Cardiac muscle cell (in vitro differentiated cells and primary cell): ENCODE measurements at places on chromosomes 4 and X. TPM values are rescaled to one million over a fixed set of nuclear protein-coding genes. Genes with fewer than 3 reads are reported as not detected.

- DNase-seq = no peak
These were observed 246.7 kb downstream of the GPAT3 start for GRCh38 chr4:83782591-83782990.

DNA sequence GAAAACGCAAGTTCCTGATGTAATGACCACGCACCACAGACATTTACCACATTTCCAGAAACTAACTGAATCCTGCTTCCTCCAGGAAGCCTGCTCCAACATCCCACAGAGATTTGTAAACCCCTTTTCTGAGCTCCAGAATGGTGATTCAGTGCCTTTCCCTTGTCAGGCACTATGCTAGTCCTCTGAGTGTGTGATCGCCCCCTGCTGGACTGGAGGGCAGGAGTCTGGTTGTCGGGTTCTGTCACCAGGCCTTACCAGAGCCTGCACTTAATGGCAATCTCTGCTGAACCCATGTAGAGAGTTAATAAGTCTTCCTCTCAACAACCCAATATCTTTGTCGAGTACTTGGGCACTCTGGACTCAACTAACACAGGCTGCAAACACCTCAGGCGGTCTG, 14.5 kb upstream of the KDM5C start:
- DNase-seq = no peak

- DNase-seq = peak; percentile 13
These were observed 359.3 kb upstream of the GALNT7 start for GRCh38 chr4:172809319-172809718.

DNA sequence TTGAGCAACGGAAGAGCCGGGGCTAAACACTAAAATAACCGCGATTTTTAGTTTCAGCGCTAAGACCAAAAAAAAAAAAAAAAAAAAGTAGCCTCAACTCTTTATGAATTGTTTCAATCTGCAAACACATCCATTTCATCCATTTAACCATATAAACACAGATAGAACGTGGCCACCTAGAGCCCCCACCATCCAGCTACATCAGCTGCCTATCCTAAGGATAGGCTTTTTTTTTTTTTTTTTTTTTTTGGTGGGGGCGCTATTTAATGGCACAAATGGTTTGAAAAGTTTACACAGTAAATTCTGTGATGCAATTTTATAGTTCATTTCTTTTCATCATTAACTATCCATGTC, 492 bp upstream of the HDAC8 start:
- DNase-seq = no peak

- DNase-seq = no peak
These were observed 33.0 kb downstream of the PLAC1 start for GRCh38 chrX:134625315-134625718.

DNA sequence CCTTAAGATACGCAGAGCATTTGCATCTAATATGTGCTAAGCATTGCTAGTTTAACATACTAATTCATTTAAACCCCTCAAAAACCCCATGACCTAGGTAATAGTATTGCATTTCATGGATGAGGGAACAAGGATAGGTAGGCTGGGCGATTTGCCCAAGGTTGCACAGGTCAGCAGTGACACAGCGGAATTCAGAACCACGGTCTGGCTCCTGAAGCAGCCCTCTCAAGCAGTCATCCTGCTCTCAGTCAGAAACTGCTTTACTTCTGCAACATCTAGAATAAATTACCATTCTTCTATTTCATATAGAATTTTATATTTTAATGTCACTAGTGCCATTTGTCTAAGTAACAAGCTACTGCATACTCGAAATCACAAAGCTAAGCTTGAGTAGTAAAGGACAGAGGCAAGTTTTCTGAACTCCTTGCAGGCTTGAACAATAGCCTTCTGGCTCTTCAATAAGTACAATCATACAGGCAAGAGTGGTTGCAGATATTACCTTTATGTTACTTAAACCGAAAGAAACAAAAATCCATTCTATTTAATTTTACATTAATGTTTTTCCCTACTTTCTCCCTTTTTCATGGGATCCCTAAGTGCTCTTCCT, 555 bp upstream of the SPP1 start:
- DNase-seq = peak; percentile 27

GRCh38 chr4:159052315-159052714, 50.6 kb upstream of the RAPGEF2 start:
- no peak for DNase-seq

- no peak for DNase-seq
These were observed 509.9 kb upstream of the ZFP42 start for GRCh38 chr4:187485676-187486075.

- no peak for DNase-seq
These were observed 159.3 kb downstream of the PALLD start for GRCh38 chr4:168656055-168656660.

DNA sequence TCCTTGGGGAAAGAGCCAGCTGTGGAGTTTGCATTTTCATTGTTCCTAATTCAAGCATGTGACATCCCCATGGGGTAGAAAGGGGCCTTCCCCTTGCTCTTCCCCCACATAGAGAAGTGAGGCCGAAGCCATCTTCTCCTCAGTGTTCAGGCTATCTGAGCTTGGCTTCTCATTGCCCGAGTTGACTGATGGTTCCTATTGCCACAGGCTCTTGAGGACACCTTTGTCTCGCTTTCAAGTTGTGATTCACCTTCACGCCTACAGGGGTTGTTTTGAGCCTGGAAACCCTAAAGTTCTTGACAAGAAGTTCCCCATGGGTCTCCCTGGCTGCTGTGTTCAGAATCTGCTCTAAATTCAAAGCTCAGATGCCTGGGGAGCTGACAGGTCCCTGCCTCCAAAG, 25.0 kb downstream of the CCNQ start:
- DNase-seq = no peak

GRCh38 chr4:147220833-147221232, 260.1 kb upstream of the EDNRA start:
- no peak for DNase-seq

DNA sequence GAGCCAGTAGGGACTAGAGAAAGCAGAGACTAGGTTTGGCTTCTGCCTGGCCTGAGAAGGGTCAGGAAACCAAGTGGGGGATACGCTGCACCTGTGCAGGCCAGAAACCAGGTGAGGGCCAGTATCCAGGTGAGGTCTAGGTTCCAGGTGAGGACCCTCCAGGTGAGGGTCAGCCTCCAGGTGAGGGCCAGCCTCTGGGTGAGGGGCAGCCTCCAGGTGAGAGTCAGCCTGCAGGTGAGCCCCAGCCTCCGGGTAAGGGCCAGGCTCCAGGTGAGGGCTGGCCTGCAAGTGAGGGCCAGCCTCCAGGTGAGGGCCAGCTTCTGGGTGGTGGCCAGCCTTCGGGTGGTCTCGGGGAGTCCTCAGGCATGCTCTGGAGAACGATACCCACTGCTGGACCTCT, 238.8 kb downstream of the USP46 start:
- DNase-seq = no peak

- DNase-seq = no peak
These were observed 29.3 kb upstream of the ABCG2 start for GRCh38 chr4:88187766-88188165.

- peak; percentile 30 for DNase-seq
These were observed 128.6 kb upstream of the NPY2R start for GRCh38 chr4:155079871-155080270.

- DNase-seq = no peak
These were observed 4.9 kb downstream of the ZNF275 start for GRCh38 chrX:153338836-153339235.

DNA sequence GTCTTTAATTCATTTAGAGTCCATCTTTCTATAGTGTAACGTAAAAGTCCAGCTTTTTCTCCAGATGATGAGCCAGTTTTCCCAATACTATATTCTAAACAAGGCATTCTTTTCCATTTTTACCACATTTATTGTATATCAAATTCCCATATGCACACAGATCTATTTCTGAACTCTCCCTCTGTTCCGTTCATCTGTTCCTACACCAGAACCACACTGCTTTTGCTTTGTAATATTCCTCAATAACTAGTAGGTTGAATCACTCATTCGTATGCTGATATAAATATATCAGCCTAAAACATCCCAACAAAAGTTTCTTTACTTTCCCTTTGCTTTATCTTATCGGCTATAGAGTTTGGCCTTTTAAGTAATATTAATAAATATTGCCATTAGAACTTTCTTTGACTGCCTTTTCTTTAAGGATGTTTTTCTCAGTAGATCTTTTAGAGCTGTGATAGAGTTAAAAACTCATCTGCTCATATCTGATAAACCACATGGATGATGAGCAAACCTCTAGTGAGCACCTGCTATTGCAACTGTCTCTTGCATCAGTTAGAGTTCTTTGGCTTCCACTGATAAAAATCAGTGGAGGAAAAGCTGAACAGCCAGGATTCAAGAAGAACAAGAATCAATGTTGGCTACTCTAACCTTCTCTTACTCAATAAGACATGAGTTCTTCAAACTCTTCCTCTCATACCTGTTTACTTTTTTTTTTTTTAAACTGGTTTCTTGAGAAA, 13.1 kb upstream of the RPL34 start:
- no peak for DNase-seq

GRCh38 chrX:79623098-79623762, 256.1 kb upstream of the ITM2A start:
- DNase-seq = no peak

DNA sequence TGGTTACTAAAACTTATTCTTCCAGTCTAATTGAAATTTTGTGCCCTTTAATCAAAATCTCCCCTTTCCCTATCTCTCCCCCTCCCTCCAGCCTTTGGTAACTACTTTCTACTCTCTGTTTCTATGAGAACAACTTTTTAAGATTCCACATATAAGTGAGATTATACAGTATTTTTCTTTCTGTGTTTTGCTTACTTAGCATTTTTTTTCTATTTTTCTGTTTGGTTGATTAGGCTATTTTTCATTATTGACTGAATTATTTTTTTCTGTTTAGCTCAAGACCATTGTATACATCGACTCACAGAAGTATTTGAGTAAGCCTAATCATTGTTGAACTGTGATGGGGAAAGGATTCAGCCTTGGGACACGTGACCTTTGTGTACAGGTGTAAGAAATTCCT, 116.4 kb downstream of the PHEX start:
- no peak for DNase-seq

DNA sequence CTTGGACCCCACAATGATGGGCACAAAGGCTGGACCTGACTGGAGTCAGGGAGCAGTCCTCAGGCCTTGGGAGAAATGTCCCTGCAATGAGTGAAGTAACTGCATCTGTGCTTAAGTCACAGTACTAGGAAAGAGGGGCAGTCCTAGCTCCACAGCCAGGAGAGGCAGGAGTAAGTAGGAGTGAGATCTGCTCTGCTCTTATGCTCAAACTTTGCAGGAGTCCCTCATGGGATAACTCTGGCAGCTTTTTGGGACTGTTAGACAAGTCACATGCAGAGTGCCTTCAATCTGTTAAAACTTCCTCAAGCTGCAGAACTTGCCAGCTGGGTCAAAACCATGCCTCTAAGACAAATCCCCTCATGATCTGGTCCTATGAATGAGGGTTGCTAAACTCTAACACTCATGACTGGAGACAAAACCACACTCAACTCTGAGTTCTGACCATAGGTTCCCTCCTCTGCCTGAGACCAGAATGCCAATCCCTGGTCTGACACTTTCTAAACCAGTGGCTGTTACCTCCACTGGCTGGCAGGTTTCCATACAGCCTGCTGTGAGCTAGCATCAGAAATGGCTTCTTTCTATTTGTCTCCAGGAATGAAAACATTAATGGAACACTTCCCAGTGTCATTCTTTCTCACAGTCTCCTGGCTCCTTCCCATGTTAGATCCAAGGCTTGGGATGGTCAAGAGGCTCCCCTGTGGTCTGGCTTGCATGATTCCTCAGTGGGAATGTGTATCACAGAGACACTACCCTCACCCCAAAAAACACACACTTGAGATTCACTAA, 819.3 kb downstream of the PCDH7 start:
- DNase-seq = no peak

- no peak for DNase-seq
These were observed 167.2 kb upstream of the ANK2 start for GRCh38 chr4:112882286-112882685.

DNA sequence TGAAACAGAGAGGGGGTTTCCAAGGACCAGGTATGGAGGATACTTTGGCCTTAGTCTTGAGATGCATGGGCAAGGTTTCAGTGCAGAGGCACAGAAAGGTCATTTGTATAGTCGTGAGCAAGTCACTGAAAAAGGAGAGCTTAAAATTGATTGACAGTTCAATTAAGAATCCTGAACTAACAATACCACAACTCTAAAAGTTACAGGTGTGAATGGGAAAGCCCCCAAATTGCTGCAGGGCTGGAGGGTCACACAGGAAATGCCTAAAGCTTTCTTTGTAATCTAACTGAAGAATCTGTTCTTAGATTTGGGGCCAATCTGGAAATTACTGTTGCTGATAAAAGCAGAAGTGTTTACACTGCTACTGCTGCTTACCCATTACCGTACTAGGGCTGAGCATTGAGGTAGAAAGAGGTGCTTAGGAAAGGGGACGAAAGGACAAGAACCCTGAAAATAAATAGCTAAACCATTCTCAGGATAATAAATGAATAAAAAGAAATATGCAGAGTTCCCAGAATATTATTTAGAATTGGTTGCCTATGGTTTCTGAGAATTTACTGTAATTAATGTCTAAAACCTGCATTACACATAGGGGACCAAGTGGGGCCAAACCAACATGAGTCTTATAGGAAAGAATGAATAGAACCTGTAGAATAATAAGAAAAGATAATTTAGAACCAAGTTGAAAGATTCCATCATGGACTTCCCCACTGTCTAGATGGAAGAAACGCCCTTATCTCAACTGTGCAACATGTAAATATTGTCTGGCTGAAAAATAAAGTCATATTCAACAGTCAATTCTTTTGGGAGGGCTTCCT, 91.9 kb upstream of the PPP1R2C start:
- DNase-seq = no peak

The GSX2 gene
- total RNA-seq = not detected in 2 replicates

The TIMM8A gene
- 3.6 and 5.7 TPM in 2 replicates for total RNA-seq

The ATP8A1 gene
- 21.1 and 22.7 TPM in 2 replicates for total RNA-seq

The ADH6 gene
- total RNA-seq = not detected in 2 replicates

The GABRA4 gene
- 0.03 and 0.28 TPM in 2 replicates for total RNA-seq

The CHRNA9 gene
- not detected in 2 replicates for total RNA-seq

The GATA1 gene
- total RNA-seq = not detected in 2 replicates

The COL4A5 gene
- 228 and 299 TPM in 2 replicates for total RNA-seq

The HSFX2 gene
- not detected in 2 replicates for total RNA-seq

The HPGDS gene
- total RNA-seq = not detected in 2 replicates

The NLRP2B gene
- total RNA-seq = not detected in 2 replicates

The IQSEC2 gene
- total RNA-seq = 35.3 and 37.0 TPM in 2 replicates
